Anterior cingulate cortex (tissue), 58 donors: ENCODE measurements at places on chromosomes 6 and 20.

DNA sequence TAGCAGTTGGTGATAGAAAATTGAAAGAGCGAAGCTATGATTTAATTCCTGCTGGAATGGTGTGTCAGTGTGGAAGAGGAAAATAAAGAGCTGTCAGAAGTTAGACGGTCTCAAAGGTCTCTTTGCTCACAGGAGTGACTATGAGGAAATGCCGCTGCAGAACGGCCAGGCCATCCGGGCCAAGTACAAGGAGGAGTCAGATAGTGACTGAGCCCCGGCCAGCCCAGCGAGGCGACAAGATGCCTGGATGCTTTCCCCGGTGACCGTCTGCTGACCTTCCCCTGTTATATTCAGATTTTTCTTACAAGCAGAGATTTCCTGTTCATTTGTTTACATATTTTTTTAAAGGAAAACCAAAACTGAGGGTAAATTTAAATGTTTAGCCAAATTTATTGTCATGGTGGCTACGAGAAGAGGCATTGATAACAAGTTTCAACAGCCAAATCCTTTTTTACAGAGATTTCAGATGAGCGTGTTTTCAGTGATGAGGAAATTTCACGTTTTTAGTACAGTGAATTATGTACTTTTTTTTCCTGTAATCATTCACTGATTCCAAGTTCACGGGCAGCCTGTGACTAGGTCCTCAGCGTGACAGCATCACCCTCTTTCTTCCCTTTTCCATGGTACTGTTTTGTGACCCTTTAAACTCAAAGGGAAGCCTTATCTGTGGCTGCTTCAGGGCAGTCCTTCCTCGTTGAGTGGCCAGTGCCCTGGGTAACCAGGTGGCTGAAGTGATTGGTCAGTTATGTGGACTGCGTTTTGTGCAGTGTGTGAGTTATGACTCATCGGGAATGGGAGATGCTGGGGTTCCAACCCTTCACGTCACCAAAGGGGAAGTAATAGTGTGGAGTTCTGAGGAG, 12.6 kb downstream of the DYNLT1 start:
- DNase-seq = no peak

- no peak for DNase-seq
Measured at GRCh38 chr6:27770724-27771123, 141.5 kb downstream of the OR2B2 start.

GRCh38 chr6:24019393-24019792, 106.6 kb upstream of the NRSN1 start:
- DNase-seq = no peak

DNA sequence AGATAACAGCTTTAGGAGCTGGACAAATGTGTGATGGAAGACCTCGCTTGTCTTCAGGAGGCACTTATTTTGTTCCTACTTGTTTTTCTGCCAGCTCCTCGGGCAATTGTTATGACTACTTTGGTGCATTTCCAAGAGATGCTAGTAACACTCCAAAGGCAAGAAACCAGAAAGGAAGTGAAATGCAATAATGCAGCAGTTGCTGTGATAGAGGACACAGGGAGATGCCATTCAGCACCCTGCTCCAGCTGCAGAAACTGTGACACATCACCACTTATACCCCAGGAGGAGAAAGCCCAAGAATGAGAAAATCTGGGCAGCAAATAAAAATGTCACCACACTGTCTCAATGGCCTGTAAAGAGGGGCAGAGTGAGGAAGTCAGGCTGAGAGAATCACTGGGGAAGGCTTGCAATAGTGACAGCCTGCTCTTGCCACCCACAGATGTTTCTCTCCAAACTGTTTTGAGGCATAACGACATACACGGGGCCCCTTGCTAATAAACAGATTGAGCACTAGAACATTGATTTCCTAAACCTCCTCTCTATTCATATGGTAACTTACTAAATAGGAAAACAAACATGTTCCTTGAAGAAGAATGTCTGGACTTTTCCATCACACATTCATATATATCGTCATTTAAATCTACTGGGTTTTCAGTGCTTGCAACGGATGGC, 231.0 kb upstream of the PRND start:
- no peak for DNase-seq

DNA sequence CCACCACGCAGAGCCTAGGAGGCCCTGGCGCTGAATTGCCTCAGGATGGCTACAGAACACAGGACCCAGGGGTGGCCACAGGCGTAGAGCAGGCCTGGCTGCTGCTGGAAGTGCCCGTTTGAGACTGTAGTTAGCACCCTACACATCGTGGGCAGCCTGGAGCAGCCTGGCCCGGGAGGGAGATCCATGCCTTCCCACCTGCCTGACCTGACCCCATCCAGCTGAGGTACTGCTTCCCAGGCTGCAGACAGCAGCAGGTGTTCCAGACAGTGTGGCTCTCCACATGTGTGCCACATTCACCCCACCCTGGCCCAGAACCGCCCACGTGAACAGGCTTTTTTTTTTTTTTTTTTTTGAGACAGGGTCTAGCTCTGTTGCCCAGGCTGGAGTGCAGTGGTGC, 20.9 kb upstream of the MAP1LC3A start:
- no peak for DNase-seq

DNA sequence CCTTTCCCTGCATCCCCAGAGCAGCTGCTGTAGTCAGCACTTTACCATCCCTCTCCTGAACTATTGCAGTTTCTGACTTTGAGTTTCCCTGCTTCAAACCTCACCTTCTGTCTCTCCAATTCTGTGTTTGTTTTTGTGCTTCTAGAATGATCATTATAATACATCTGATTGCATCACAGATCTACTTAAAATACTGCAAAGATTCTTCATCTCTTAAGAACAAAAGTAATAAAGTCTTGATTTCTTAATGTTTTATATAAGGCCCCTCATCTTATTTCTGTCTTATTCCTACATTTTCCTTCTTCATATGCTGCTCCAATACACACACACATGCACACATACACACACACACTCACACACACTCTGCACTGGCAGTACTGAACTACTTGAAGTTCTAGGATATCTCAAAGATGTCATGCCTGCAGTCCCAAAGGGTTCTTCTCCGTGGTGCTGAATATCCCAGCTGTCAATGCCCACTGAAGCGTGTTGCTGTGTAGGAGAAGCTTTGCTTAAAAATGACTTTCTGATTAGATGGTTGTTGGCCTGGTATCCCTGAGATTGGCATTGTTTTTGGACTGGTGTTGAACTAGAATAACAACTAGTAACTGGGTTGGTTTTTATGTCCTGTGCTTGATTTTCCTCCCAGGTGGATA, 97.2 kb downstream of the MAP3K4 start:
- DNase-seq = no peak

DNA sequence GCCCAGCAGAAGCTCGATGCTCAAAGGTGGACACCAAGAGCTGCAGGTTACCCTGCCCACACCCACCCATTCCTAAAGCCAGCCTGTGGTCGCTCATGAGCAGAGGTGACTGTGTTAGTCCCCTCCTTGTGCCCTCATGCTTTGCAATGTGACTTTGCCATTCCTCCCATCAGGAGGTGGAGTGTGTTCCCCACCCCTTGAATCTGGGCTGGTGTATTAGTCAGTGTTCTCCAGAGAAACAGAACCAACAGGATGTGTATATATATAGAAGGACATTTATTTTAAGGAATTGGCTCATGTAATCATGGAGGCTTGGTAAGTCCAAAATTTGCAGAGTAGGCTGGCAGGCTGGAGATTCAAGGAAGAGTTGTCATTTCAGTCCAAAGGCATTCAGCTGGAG, 54.4 kb upstream of the RNF24 start:
- DNase-seq = no peak

DNA sequence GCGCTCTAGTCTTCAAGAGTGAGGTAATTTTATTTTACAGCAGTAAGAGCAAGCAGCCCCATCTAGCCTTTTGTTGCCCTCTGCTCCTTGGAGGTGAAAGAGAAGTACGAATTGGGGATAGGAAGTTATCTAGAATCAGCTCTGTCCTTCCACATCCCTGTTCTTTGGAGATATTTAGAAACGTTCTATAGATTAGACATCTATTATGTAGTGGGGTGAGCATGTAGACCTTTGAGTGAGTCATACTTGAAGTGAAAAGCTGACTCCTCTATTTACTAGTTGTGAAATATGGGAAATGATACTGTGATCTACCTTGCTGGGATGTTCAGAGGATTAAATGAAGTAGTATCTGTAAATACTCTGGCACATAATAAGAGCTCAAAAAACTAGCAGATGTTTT, 36.0 kb upstream of the SLC35D3 start:
- DNase-seq = no peak

DNA sequence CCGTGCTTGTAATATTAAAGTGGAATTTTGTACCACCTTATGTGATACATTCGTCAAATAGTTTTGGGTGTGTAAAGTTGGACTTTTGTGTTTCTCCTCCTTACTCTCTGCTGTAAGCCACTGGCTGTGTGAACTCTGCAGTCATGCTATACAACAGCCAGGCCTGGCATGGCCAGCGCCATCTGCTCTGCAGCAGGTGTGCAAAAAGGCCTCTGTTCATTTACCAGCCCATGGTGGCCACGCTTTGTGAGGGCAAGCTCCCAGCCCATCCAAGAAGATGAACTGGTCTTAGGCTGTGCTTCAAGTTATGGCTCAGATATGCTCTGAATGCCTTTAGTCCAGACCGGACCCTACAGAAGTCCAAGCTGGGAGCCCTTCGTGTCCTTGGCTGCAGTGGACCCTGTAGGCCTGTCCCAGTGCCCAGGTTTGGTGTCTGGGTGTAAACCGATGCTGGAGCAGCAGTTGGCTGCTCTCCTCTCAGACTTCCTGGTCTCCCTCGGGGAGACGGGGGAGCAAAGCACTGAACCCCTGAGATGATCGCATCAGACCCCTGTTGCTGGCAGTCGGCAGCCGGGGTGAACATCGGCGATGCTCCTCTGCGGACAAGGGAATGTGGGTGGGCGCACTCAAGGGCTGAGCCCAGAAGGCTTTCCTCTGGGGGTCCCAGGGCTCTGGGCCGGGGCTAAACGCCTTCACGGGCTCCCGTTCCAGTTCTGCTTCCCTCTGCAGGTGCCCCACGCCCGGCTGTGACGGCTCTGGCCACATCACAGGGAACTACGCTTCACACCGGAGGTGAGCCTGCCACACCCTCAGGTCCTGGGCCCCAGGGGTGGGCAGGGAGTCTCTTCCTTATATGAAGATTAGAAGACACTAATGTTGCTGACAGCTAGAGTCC, 28.6 kb upstream of the PCMTD2 start:
- no peak for DNase-seq

DNA sequence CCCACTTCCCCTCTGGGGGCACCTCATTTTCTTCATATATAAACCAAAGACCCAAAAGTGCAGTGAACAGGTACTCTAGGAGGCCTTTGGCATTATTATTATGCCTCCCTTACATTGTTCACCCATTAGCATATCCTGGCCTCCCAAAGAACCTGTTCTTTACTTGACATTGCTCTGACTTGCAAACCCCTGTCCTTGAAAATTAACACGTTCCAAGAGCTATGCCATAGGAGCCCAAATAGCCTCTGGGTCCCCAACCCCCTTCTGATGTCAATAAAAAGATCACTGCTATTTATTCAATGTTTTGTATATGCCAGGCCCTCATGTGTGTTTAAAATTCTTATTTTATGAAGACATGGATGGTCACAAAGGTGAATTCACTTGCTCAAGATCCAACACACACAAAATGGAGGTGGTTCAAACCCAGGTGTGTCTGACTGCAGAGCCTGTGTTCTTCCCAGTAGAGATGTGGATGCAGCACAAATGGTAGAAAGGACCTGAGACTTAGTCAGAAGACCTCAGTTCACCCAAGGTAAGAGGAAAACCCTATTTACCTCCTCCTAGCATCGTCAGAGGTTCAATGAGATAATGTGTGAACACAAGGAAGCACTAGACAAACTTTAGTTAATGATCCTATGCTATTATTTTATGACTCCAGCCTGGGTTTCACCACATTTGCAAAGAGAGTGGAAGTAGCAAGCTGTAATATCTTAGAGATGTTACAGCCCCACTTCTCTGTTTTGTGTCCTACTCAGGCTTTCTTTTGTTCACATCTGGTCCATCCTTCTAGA, 36.6 kb downstream of the BCL2L1 start:
- no peak for DNase-seq

- peak; percentile 77 for DNase-seq
Measured at GRCh38 chr6:3231247-3232016, 4.0 kb upstream of the TUBB2B start.

DNA sequence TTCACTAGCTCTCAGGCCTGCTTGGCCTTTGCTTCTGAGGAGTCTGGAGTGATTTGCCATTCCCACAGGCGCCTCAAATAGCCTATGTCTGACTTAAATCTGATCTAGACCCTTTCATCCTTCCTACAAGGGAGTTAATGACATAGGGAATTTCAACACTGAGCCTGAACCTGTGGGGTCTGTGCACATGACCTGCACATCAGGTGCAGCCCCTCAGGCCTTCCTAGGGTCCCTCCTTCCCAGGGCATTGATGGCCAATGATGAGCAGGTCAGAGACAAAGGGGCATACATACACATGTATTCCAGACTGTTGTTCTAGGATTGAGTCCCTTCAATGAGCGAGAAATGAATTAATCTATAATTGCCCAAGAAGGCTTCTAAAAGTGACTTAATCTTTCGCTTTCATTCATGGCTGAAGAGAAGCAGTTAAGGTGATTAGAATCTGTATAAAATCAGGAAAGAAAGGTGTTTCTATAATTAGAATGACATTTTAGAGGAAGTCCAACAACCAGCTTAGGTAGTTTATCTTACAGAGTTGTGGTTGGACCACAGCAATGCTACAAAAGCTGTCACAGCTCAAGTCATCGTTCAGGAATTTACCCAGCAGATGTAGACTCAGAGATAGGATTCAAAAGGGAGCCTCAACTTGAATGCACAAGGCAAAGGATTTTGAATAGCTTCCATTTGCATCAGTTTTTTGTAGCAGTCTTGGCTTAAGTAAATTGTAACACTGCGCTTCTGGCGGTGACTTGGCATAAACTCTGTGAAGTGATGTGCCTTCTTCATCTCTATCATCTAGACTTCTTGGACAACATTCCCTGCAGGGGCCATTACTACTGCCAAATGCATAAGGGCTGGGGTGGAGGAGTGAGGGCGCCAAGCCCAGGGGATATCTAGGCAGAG, 27.0 kb upstream of the TBC1D7 start:
- no peak for DNase-seq

DNA sequence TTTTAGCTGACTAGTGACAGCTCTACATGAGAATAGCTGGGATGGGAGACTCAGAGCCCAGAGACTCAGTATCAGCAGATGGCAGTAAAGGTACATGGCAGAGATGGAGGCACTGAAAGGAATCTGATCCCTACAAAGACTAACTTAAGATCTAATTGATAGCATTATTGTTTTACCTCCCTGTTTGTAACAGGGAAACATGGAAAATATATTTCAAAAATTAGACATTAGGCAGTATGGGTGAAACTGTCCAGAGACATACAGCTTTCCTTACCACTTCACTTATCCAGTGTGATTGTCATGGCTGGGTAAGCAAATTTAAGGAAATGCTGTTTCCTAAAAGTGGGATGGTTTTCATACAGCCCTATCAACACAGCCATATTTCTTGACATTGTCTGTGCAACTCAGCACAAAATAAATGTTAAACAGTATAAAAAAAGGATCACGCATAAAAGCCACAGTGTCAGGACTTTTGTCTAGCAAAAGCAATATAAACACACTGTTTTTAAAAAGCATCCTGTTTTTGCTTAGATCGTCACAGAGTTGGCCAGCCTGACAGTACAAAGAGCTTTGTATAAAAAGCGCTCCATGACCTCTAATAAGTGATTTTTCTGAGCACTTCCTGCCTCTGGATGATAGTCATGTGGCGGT, 376.9 kb downstream of the PHF3 start:
- DNase-seq = peak; percentile 35
